ENCODE measurements at places on chromosomes 1 and 21.

DNA sequence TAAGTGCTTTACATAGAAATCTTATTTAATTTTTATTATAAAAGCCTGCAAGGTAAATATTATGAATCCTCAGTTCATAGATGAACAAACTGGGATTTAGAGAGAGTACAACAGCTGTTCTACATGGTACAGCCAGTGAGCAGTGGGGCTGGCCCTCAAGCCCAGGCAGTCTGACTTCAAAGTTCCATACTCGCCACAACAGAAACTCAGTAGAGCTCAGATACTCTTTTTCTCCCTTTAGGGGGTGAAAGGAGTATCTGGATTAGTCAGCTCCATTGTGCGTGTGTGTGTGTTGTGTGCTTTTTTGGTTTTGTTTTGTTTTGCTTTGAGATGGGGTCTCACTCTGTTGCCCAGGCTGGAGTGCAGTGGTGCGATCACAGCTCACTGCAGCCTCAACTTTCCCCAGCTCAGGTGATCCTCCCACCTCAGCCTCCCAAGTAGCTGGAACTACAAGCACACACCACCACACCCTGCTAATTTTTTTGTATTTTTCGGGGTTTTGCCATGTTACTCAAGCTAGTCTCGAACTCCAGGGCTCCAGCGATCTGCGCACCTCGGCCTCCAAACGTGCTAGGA lies 378.5 kb downstream of the SMYD3 start:
- DNase-seq, result no peak

DNA sequence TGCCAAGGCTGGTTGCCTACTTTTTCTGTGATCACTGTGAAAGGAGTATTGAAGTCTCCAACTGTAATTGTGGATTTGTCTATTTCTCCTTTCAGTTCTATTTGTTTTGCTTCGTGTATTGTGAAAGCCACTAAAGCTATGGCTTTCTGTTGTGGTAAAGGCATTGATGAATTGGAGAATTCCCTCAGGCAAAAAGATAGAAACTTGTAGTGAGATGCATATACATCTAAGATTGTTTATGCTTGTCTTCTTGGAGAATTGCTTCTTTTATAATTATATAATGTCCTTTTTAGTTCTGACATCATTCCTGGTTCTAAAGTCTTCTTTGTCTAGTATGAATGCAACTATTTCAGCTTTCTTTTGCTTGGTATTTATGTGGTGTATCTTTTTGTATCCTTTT lies 36.8 kb downstream of the SWT1 start:
- no peak for DNase-seq

DNA sequence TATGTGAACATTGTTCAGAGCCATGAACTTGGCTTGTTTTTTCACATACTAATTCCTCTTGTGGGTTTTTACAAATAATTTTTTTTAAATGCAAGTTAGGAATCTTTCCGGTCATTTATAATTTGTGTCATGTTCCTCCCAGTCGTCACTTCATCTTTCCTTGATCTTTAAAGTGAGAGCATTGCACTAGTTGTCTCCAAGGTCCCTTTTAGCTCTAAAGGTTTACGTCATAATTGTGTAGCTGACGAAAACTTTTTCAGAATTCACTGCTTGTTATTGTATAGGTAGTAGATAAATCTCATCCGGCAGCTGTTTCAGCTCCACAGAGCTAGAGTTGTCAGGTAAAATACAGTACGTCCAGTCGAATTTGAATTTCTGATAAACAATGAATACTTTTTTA lies 33.6 kb downstream of the SOAT1 start:
- DNase-seq, result no peak

GRCh38 chr1:85275701-85276214 lies 674 bp downstream of the BCL10 start:
- DNase-seq, result no peak

GRCh38 chr1:44227211-44227610 lies 13.9 kb downstream of the DMAP1 start:
- no peak for DNase-seq

GRCh38 chr1:4322881-4323280 lies 331.5 kb upstream of the AJAP1 start:
- DNase-seq, result no peak

DNA sequence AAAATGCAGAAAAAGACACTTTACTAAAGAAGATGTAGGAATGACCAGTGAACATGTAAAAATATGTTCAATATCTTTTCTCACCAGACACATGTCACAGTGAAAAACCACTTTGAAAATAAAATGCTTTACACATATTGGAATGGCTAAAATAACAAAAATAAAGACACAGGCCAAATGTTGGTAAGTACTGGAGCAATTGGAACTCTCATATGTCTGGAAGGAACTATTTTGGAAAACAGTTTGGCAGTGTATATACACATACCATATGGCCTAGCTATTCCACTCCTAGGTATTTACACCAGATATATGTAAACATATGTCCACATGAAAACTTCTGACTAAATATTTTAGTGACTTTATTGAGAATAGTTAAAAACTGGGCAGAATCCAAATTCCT lies 927.2 kb downstream of the BRINP3 start:
- no peak for DNase-seq

DNA sequence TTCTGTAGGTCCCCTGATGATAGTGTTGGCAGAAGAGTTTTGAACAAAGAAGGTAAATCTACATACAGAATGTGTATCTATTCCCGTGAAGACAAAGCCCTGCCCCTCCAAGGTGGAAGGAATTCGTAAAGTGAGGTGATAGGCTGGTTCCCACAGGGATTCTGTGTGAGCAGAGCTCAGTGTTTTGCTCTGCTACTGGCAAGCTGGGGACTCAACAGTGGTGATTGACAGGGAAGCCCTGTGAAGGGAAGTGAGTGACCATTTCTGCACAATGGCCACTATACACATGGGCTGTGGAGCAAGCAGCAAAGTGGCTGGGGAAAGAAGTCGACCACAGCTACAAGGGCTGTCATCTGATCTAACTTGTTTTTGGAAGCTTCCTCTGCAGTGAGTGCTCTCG lies 90.0 kb upstream of the LRRN2 start:
- no peak for DNase-seq

DNA sequence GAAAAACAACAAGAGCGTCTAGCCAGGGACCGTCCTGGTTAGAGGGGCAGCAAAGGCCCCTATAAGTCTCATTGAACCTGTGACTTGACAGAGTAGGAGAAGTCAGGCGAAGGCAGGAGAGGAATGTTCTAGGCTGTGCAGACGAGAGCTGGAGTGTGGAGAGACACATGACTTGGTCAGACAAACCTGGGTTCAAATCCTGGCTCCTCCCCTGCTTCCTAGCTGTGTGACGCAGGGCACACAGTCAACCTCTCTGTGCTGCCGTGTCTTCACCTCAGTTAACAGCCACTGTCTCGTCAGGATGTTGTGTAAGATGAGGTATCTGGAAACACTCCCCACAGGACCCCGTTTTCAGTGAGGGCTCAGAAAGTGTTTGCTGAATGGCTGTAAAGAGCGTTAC lies 15.6 kb downstream of the SLC66A1 start:
- no peak for DNase-seq

DNA sequence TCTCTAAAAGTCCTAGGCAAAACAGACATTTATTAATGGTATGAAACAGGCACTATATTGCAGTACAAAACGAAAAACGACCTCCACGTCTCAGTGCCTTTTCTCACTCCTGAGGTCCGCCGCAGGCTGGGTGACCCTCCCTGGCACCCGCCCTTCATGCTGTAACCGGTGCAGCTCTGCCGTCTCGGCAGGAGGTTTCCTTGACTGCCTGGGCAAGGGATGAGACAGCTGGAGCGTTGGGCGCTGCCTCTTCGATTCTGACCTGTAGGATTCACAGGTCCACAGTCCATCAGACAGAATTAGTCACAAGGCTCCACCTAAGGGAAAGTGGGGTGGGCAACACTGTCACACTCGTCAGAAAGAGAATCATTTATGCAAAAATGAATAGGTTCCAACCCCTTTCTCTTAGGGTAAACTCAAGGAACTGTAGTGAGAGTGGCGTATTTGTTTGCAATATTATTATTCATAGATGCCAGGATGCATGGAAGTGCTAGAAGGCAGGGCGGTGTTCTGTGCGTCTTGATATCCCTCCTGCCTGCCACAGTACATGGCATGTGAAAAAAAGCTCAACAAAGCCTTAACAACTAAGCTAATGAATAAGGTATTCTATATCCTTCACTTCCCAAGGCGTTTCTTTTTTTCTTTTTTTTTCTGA lies 23.5 kb upstream of the ZBTB18 start:
- DNase-seq, result no peak

DNA sequence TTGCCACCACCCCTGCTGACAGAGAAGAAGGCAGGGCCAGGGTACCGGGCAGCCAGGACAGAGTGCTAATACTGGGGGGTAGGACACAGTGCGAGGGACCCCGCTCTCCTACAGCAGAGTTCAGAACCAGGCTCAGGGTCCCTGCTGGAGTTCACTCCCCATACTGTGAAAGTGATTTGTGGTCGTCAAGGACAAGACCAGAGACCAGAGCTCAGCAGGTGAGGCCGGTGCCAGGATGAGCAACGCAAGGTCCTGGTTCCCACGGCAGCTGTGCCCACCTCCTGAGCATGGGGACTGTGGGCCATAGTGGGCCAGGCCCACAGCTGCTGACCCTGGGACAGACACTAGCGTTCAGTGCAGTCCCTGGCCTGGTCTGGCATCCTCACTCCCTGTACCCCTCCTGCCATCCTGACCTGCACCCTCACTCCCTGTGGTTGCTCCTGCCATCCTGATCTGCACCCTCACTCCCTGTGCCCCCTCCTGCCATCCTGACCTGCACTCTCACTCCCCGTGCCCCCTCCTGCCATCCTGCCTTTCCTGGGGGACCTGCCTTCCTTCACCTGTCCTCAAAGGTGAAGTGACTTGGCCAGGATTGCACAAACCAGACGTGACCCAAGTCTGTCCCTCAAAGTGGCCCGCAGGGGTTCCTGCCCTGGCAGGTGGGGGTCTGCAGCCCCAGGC lies 13.8 kb upstream of the PTTG1IP start:
- DNase-seq, result no peak

- no peak for DNase-seq
Observed at GRCh38 chr1:97588772-97589171, 332.1 kb downstream of the DPYD start.

DNA sequence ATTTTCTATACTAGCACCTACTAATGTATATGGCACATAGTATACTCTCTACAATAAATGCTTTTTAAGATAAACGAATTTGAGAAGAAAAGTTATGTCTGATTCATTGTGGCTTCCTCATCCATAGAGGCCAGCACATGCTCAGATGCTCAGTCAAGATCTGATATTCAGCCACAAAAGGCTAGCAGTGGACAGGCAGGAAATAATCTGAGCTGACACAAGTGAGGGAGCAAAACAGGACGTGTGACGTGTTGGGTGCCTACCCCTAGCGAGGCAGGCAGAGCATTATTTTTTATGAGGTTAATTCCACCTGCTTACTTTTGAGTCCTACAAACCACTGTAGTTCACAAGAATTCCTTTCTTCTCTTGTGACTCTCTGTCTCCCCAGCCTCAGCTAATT lies 550.9 kb downstream of the SMYD3 start:
- no peak for DNase-seq

DNA sequence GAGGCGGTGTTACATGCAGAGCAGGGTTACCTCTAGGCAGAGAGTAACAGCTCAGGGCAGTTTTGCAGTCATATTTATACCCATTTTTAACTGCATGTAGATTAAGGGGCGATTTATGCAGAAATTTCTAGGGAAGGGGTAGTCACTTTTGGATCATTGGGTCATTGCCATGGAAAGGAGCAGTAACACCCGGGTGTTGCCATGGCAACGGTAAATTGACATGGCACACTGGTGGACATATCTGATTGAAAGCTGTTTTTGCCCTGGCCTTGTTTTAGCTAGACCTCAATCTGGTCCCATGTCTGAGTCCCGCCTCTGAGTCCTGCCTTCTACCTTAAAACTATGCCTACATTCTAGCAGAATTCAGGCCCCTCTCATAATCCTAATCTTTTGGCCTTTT lies 11.8 kb upstream of the USP1 start:
- DNase-seq, result no peak

- no peak for DNase-seq
Observed at GRCh38 chr1:216944864-216945510, 221.8 kb upstream of the ESRRG start.

GRCh38 chr1:180614730-180615129 lies 17.1 kb upstream of the XPR1 start:
- DNase-seq, result no peak

GRCh38 chr1:31583995-31584868 lies 7.9 kb downstream of the TINAGL1 start:
- DNase-seq, result no peak

- no peak for DNase-seq
Observed at GRCh38 chr21:34635307-34635706, 20.4 kb upstream of the RCAN1 start.

DNA sequence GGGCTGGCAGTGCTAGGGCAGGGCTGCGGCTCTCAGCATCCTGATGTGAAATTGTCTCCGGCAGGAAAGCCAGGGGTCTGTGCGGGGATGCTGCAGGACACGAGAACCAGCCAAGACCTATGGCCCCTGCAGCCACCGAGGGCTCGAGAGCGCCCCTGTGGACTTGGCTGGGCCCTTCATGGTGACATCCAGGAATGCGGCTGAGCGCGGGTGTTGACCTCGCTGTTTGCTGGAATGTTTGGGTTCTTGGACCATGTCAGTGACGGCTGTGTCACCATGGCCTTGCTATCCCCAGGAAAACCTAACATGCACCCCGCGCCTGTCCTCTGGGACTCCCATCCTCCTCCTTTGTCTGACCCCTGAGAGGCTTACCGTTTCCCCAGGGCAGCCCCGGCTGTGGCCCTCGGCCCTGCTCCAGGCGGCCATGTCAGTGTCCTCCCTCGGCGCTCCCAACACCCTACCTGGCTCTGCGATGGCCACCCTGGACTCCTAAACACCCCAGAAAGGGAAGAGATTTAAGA lies 14.3 kb upstream of the C1orf174 start:
- DNase-seq, result no peak

DNA sequence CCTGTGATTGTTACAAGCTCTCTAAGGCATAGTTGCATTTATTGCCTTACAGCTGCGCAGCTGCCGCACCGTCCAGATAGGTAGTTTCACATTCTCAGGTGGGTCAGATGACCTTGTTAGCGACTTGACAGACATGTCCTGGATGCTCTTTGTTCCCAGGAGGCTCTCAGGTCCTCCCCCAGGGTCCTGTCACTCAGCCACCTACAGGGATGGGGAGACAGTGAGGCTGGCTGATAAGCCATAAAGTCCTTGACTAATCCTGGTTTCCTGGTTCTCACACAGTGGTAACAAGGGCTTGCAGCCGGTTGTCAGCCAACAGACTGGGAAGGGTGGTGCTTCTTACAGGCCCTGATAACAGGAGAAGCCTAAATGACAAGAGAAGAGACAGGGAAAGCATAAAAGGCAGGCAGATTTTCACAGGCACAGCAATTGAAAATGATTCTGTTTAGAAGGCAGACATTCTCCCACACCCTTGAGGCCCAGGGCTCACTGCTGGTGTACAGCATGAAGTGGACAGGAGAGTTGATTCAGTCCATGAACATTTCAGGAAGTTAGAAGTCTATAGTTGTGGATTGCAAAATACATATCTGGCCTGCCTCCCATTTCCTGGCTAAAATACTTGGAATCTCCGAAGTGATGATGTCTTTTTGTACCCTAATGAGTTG lies 2.9 kb downstream of the ARF1 start:
- peak; percentile 76 for DNase-seq

- DNase-seq, result no peak
Observed at GRCh38 chr1:116855191-116855619, 54.5 kb upstream of the PTGFRN start.

Data from foreskin fibroblast (primary cell).